CD4-positive, alpha-beta memory T cell (primary cell): ENCODE measurements at places on chromosomes 6 and 20.

DNA sequence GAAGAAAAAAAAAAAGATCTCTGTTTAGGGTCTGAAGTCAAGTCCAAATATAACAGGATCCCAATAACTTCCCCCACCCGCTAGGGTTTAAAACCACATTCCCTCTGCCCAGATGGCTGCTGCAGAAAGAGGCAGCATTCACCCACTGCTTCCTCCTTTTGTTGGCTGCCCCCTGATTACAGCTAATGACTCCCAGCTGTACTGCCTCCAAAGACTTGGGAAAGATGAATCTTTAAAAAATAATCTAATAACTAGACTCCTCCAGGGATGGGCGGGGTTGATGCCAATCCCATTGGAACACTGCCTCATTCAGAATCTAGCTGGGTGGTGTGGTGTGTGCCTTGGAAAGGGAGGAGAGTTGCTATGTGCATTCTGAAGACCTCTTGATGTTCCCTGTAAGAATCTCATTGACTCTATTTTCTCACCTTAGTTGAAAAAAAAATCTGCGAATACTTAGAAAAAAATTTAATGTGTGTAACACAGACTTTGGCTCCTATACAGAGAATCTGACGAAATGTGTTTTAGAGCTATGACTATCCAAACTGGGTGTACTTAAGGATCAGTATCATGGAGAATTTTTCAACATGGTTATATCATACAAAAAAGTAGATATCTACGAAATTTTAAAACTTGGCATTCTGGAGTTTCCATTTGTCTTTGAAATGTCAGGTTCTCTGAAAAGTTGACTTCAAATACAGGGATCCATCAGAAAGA is 174.0 kb downstream of the RNF144B start:
- no peak for DNase-seq

GRCh38 chr6:7781240-7781639 is 55.3 kb downstream of the BMP6 start:
- DNase-seq, result no peak

- peak; percentile 58 for DNase-seq
Observed at GRCh38 chr20:46361381-46361780, 45.0 kb downstream of the ELMO2 start.

DNA sequence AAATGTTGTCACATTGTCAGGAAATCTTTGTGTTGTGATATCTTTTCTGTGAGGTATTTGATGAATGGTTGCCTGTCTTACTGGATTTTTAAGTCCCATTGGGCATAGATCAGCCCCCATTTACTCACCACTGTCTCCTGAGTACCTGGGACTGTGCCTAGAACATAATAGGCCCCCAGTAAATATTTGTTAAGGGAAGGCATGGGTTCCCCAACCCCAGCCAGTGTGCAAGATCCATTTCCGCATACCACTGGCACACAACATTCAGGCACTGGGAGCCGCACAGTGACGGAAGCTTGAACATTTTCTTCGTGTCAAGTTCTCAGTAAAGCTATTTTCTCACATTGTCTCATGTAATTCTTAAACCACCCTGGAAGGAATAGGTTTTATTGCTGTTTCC is 72.2 kb downstream of the UNC5CL start:
- DNase-seq, result no peak

DNA sequence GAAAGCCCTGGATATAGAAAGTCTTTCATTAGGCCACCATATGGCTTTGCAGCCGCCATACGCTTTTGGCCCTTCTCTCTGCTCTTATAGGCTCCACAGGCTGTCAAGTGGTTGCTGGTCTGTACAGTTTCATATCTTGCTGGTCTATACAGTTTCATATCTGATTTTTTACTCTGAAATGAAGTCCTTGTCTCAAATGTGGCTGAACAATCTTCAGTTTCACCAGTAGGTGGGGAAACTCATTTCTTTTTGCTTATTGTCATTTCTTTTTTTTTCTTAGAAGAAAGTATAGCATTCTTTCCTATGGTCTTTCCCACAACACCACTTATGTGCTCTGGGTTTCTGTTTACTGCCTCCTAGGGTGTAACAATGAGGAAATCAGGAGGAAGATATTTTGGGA is 771.4 kb upstream of the MMS22L start:
- DNase-seq, result no peak

GRCh38 chr6:144179828-144180227 is 29.5 kb downstream of the STX11 start:
- no peak for DNase-seq

DNA sequence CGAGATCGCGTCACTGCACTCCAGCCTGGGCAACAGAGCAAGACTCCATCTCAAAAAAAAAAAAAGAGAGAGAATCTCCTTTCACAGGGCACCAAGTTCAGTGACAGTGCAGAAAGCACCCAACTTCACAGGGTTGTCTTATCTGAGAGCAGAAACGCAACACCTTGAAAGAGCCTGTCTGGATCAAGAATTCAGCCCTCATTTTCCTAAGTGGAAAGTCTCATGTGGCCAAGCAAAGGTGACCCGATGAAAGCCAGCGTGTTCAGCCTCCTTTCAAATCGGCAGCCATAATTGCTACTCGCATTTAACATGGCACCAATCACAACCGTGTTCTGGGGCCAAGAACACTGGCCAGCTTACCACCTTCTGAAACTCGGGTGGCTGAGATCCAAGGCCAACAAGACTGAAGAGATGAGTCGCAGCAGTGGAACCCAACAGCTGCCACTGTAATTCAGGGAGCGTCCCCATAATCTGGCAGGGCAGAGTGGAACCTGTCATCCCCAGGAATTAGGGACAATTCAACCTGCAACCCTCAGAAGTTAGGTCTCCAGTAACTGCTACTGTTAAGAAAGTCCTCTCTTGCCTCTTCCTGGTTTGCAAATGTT is 536.7 kb upstream of the JARID2 start:
- DNase-seq, result no peak

DNA sequence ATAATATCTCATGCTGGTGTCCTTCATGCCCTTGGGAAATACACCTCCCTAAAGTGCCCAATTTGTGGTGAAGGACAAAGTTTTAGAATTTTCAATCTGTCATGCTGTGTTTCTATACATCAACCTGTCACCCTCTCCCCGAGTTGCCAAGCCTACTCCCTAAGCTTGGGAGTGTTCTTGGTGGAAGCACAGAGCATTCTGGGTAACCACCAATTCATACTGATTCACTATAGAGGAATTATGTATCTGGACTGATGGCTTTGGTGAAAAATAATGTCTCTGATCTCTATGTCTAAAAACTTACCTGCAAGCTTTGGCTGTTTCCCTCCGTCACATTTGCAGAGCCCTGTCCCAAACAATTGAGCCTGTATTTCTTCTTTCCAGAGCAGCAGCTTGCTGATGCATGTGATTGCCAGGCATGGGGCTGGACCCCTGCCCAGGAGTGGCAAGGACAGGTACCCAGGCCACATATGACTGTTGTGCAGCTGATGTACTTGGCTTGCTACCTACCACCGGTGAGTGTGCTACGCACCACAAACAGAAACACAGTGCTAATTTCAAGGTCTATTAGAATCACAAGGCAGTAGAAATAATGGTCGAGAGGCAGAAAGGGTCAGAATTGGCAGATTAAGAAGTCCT is 202.8 kb upstream of the CITED2 start:
- DNase-seq, result no peak

GRCh38 chr6:159119791-159120190 is 49.4 kb upstream of the FNDC1 start:
- no peak for DNase-seq

- no peak for DNase-seq
Observed at GRCh38 chr6:140844167-140844566, 1288.6 kb upstream of the GJE1 start.

DNA sequence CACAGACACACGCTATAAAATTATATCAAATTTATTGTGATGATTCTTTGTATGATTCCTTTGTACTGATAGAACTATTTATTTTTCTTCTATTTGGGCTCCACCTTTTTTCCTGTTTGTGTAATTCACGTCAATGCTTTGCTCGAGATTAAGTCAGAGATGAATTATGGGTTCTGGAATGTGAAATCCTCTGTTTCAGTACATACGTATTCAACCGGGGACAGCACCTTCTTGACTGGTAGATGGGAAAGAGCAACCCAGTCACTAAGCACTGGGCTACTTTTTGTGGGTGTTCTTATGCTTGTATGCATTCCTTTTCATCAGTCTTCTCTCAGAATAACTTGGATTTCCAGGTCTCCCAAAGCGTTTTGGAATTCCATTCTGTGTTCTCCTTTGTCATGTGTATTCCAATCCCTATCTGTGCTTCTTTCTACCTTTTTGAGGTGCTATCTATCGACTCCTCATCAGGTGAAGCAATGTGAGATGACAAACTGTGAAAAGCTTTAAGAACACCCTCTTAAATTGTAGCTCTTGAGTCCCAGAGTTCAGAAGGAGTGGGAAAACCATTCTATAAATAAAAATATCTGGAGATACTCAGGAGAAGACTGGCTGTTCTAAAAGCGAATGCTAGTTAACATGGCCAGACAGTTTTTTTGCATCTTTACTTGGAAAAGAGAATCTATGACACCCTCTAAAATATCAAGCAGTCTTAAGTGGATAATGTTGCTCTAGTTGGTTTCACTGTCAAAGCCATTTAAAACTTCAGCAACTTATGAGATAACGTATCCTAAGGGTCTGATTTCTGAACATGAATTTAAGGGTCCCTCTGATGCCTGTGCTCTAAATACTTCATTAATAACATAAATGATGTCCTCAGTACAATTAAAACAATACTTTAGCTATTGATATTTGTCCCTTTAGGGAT is 197.7 kb upstream of the PREP start:
- no peak for DNase-seq

- DNase-seq, result no peak
Observed at GRCh38 chr6:161394437-161394836, 120.6 kb upstream of the AGPAT4 start.

DNA sequence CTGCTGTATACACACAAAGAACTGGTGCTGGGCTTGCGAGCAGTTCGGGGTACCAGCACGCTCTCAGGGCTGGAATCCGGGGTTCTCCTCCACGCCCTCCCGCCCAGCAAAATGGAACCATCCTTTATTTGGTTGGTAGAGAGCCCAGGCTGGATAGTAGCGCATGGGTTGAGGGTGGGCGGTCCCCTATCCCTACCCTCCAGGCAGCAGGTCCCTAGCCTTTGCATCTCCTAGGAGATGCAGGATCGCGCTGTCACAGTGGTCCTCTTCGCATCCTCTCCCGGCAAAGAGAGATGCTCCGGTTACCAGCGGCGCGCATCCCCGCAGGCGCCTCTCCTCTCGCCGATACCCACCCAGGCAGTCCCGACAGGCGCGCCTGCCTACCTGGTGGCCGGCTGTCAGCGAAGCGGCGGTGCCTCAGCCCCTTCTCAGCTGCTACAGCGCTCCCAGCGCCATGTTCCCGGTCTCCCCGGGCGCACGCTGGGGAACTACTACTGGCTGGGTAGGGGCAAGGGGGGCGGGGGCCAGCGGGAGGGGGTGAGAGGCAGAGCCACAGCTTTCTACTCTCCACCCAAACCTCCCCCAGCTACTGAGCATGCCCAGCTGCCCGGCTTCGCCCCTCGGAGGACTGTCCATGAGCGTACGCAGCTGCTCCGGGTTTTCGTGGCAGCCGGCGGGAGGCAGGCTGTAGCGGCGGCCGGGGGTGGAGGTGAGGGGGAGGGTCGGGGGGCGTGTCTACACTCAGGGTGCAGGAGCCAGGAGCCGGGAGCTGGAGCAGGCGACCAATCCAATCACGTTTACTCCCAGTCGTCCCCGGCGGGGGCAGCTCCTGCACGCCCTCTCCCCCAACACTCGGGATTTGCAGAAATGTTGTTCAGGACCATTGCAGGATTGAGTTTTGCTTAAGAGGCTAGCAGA is at the start of gene PAK5:
PAK5 (minus strand) TSS at position 699 of the 918 bp plus-strand sequence. CDS start 194,748 bp downstream, outside the sequence.
- no peak for DNase-seq

GRCh38 chr6:27161946-27162603 is 85.4 kb upstream of the PRSS16 start:
- peak; percentile 54 for DNase-seq

DNA sequence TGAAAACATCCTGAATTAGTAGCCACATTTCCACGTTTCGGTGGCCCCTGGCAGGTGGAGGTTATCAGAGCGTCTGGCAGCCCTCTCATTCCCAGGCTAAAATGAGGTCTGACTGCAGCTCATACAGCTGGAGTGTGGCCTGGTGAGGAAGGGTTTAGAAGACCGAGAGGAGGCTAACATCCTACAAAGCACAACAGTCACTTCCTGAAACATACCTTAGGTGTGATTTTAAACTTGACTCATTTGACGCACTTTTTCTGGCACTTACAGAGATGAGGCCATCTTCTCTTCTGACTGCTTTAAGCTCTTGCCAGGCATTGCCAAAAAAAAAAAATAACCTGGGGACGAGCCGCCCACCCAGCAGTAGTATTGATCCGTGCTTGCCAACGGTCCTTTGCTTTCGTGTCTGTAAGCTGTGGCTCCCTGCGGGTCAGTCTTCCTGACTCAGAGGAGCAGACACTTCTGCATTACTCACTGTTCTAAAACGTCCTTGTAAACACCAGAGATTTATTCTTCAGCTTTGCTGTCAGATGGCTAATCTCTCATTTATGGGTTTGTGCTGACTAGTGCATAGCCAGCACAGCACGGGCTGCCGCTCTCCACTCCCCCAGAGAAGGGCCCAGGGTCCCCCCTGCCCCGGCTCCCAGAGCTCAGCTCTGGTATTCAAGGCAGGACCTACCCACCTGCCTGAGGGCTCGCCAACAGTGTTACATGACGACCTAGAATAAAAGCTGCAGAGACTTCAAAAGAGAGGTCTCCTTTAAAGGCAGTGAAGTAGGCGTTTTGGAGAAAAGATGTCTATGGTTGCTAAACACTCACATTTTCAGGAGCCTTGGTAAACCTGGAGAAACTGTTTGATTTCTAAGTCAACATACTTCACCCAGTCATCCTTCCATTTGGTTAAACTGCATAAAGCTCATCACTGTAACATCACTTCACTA is 78.5 kb upstream of the FRMD1 start:
- DNase-seq, result no peak

GRCh38 chr6:75205776-75206575 is at the start of gene COL12A1:
TSS of gene COL12A1 (minus strand) at chr6:75206053. CDS start at chr6:75202792, 3,261 bp downstream.
- DNase-seq, result peak; percentile 7

GRCh38 chr6:165574220-165575157 is 88.6 kb downstream of the PDE10A start:
- DNase-seq, result no peak

- no peak for DNase-seq
Observed at GRCh38 chr6:1279065-1279464, 32.8 kb upstream of the FOXQ1 start.

DNA sequence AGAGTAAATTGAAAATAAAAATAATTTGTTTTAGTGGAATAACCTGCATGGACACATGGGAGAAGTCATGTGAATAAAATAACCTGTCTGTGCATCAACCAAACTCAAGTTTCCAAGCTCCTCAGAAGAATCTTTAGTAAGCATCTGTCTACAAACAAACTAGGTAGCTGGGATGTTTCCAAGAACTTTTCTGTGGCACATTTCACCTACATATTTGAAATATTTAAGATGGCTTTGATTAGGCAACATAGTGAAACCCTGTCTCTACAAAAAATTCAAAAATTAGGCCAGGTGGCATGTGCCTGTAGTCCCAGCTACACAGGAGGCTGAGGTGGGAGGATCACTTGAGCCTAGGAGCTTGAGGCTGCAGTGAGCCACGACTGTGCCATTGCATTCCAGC is 168.2 kb downstream of the DST start:
- no peak for DNase-seq

- no peak for DNase-seq
Observed at GRCh38 chr6:12848964-12849808, 132.6 kb downstream of the PHACTR1 start.

- no peak for DNase-seq
Observed at GRCh38 chr6:42756722-42757121, 10.8 kb upstream of the TBCC start.
